Omental fat pad (tissue), 4 donors: ENCODE measurements at places on chromosomes 13 and 19. TPM values are rescaled to one million over a fixed set of nuclear protein-coding genes. Genes with fewer than 3 reads are reported as not detected.

Gene GFY
- total RNA-seq = not detected

Gene ZNF20
- total RNA-seq = 1.7 TPM

Gene KMT2B
- 28.7 TPM for total RNA-seq

Gene NOSIP
- total RNA-seq = 37.9 TPM

Gene MISP
- total RNA-seq = not detected

Gene POSTN
- total RNA-seq = 31.4 TPM

Gene DHX34
- total RNA-seq = 17.9 TPM

- no peak for DNase-seq
Measured at GRCh38 chr13:81184556-81185265, 843.8 kb upstream of the SPRY2 start.

DNA sequence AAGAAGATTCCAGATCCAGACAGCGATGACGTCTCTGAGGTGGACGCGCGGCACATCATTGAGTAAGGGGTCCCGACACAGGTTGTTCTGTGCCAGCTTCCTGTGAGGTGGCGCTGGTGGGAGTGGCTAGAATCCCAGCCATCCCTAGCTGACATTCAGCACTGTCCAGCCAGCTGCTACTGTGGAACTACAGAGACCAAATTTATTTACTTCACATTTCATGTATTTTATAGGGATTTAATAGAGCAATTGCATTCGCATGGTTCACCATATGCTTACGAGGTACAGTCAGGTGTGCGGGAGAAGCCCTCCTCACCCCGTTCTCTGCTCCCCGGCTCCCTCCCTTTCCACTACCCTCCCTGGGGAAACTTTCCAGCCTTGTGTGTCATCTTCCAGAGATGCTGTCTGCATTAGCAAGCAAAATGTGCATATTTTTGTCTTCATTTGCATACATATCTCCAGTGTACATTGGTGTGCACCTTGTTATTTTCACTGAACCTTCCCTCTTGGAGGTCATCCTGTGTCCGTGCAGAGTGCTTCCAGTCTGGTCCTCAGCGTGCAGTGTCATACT is 47.2 kb downstream of the SMARCA4 start:
- DNase-seq = no peak

DNA sequence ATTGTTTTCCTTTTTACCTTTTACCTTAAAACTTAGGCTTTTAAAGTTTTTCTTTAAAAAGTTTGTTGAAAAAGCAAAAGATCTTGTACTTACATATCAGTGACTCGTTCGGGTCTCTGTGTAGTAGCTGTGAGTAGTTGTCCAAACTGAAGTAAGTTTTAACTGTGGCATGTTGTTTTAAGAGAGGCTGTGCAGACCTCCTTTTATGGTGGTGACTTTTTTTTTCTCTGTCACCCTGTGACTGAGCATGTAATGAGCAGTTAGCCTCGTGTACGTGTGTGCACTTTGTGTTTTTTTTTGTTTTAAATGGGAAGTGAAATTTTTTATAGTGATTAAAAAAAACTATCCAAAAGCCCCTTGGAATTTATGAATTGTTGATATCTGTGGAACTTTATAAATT is at the start of gene GPR183:
GPR183 (minus strand) TSS at position 153 of the 400 bp plus-strand sequence. CDS start 11,254 bp downstream, outside the sequence.
- DNase-seq = no peak

DNA sequence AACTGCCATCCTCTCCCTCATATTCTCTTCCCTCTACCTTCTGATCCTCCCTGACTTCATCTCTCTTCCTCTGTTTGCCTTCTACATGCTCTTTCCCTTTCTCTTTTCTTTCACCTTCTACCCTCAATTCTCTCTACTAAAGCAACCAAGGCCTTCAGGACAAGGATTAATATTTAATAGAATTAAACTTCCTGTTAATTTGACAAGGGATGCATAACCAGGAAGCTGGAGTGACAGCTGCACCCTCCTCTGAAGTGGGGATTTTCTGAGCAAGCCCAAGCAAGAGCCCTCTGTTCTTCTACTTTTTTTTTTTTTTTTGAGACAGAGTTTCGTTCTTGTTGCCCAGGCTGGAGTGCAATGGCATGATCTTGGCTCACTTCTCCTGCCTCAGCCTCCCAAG is 63.4 kb upstream of the MED4 start:
- DNase-seq = no peak

DNA sequence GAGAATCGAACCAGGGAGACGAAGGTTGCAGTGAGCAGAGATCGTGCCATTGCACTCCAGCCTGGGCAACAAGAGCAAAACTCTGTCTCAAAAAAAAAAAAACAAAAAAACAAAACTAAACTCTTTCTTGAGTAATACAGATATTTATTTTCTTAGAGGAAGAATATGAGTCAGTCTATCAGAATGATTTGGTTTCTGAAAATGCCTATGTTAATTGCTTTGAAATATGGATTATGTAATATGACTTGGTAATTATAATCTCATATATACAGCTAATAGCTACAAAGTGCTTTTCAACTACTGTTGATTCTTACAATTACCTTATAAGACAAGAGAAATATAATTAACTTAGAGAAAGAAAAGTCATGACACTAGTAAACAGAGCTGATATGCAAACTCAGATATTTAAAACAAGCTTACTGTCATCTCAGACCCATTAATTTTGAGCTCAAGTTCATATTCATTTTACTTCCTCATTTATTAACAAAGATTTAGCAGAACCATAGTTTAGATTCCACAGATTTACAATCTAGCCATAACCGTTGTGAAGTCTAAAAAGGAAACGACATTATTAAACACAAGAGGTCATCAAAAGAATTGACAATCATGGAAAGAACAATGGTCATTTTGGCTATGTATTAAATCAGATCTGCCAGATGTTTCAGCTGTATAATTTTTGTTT is 88.0 kb downstream of the TBC1D4 start:
- DNase-seq = no peak

DNA sequence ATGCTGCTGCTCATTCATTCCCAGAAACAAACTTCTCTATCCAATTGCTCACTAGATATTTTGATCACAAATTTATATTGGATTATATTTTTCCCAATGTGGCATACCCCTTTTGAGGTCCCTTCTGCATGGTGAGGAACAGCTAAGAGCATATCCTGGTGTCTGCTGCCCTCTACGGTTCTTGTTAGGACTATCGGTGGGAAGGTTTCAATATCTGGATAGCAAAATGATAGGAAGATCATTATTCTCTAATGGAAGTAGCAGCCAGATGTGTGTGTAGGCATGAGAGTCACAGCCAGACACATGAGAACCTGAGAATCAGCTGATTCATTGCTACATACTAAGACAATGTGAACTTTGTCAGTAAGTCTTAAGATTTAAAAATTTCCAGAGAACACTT is 1422.4 kb upstream of the MIR17HG start:
- DNase-seq = no peak

GRCh38 chr13:114260814-114261213 is 20.6 kb upstream of the UPF3A start:
- DNase-seq = no peak

GRCh38 chr13:97288486-97288900 is 66.4 kb downstream of the MBNL2 start:
- no peak for DNase-seq

- no peak for DNase-seq
Measured at GRCh38 chr13:62137629-62138405, 722.2 kb upstream of the PCDH20 start.

GRCh38 chr13:113926951-113927660 is 46.8 kb downstream of the C13orf46 start:
- DNase-seq = peak; percentile 5

- no peak for DNase-seq
Measured at GRCh38 chr19:45135176-45135885, 25.5 kb downstream of the NKPD1 start.

DNA sequence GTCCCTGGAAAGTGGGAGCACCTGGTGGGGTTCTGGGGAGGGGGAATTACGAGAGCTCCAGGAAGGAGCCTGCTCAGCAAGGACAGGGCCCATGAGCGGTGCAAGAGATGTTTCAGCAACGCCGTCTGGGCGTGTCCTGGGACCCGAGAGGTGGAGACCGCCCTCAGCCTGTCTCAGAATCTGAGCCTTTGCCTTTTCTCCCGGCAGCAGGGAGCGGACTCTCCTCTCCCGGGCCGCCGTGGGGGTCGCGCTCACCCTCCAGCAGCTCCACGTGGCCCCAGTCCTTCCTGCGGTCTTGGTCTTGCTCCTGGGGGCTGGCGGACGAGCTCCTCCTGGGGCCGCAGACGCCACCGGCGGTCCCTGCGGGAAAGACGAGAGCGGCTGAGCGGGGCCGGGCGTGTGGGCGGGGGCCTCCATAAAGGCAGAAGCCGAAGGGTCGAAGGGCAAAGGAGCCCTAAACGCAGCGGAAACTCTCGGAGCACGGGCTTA is 714 bp downstream of the POLRMT start:
- DNase-seq = no peak

GRCh38 chr13:27483421-27483820 is 33.1 kb upstream of the MTIF3 start:
- no peak for DNase-seq

DNA sequence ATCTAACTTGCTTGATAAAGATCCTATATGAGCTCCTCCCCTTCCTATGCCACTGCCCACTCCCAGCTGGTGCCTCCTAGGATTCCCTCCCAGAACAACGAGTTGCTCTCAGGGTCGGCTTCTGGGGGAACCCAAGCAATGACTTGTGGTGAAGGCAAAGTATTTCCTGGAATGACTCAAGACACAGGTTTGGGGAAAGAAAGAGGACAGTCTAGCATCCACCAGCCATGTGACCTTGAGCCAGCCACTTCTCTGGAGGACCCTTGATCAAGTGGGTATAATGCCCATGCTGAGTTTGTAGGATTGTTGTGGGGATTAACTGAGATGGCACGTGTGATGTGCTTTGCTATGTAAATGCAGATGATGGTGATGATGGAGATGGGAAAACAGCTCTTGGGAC is 33.0 kb downstream of the MBD3L2B start:
- no peak for DNase-seq
